ENCODE measurements at places on chromosomes 3 and 15.

DNA sequence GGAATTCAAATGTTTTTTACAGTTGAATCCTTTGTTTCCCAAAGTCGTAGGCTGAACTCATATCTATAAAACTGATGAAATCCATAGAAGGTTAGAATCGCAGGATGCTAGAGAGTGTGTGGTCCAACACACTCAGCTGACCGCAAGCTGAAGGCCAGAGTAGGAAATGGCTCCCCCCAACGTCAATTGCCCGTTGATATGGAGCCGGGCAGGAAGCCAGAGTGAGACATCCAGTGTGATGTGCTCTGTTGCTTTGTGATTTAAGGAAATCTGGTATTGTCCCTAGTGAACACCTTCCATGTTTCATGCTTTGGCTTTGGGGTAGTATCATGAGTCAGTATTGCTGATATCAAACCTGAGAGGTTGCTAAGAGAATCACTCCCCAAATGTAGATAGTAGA lies 5.8 kb upstream of the MEX3B start:
- DNase-seq: no peak

DNA sequence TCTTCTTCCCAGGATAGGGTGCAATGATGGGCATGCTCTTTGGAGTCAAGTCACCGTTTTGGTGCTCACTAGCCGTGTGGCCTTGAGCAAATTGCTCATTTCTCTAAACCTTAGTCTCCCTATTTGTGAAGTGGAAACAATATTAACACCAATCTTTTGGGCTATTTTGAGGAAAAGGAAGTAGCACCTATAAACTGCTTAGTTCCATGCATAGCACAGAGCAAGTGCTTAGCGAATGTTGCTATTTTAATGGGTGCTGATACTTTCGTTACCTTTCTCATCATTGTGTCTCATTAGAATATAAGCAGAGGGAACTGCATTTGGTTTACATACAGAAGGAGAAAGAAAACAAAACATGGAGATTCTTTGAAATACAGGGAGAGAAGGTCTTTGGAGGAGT lies 66.1 kb downstream of the BOC start:
- no peak for DNase-seq

- DNase-seq: no peak
Observed at GRCh38 chr3:114697401-114697800, 403.6 kb downstream of the TIGIT start.

DNA sequence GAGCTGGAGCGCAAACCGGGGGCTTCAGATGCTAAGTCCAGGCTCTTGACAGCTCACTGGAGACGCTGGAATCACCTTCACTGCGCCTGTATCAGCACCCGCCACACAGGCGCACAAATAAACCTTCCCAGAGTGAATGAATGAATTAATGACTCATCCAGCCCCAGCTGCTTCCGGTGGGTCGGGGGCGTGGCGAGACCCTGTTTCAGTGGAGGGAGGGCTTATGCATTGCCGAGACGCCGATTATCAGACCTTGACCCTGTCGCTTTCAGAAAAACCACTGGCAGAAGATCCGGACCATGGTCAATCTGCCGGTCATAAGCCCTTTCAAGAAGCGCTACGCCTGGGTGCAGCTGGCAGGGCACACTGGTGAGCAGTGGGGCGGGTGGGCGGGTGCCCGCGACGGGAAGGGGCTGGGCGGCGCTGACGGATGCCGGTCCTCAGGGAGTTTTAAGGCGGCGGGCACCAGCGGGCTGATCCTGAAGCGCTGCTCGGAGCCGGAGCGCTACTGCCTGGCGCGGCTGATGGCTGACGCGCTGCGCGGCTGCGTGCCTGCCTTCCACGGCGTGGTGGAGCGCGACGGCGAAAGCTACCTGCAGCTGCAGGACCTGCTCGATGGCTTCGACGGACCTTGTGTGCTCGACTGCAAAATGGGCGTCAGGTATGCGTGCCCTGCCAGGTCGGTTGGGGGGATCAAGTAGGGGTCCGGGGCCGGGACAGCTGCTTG lies 7.7 kb downstream of the ITPKA start:
- no peak for DNase-seq

GRCh38 chr3:99119385-99119784 lies 217.9 kb upstream of the DCBLD2 start:
- DNase-seq: no peak

- no peak for DNase-seq
Observed at GRCh38 chr3:18062657-18063025, 320.2 kb upstream of the TBC1D5 start.

GRCh38 chr15:67768313-67768977 lies 56.9 kb upstream of the SKOR1 start:
- DNase-seq: no peak

DNA sequence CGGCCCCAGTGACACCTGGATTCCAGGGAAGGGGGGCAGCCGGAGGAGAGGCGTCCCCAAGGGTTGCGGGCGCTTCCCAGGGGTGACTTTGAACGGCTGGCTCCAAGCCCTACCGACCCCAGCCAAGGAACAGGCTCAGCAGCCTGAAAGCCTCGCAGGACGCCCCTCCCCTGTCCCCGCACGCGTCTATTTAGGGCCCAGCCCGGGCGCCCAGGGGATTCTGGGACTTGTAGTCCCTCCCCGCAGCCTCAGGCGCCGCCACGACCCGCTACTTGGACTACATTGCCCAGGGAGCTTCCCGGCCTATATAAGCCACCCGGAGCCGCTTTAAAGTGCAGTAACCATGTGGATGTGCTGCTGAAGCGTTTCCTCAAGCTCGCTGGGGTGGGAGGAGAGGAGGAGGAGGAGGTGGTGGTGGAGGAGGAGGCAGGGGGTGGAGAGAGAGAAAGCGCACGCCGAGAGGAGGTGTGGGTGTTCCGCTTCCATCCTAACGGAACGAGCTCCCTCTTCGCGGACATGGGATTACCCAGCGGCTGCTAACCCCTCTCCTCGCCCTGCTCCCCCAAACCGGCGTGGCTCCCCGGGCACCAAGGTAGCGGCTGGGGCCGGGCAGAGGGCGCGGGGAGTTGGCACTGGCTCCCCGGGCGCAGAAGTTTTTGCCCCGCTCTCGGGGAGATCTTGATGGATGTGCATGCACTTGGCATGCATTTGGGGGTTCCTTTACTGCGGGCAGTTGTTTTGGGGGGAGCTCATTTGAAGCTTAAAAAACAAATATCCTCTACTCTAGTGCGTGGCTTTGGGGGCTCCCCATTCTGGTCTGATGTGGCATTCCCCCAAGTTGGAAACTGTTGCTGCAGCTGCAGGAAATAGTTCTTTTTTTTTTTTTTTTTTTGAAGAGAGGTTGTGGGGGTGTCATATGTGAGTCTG lies at the start of gene ITPR1:
Gene ITPR1 (plus strand): TSS at position 335 of the 927 bp plus-strand sequence. CDS start 23,144 bp downstream, outside the sequence.
- peak; percentile 99 for DNase-seq

DNA sequence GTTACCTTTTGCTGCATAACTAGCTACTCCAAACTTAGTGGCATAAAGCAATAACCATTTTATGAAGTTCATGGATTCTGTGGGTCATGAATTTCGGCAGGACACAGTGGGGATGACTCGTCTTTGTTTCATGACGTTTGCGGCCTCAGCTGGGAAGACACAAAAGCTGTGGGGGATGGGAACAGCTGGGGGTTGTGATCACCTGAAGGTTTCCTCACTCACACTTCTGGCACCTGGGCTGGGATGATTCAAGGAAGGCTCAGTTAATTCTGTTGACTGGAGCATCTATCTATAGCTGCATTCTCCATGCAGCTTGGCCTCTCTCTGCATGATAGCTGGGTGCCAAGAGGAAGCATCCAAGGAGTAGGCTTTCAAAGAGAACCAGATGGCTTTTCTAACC lies 332.8 kb downstream of the ULK4 start:
- no peak for DNase-seq

- DNase-seq: peak; percentile 78
Observed at GRCh38 chr15:80059786-80060355, 395 bp downstream of the ZFAND6 start.

DNA sequence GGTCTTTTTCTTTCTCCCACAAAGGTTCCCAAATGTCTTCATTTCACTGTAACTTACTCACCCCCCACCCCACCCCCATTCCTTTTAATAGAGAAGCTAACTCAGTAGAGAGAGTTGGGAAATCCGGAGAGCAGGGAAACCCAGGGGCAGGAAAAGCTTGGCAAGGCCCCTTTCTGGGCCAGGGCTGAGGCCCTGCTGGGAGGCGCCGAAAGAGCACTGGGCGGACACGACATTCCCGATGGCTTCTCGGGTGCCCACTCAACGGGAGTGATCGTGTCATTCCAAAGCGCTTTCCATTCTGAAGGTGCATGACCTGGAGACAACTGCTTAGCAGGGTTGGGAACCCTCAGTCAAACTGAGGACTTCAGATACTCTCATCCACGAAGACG lies 1.6 kb upstream of the DALRD3 start:
- no peak for DNase-seq

DNA sequence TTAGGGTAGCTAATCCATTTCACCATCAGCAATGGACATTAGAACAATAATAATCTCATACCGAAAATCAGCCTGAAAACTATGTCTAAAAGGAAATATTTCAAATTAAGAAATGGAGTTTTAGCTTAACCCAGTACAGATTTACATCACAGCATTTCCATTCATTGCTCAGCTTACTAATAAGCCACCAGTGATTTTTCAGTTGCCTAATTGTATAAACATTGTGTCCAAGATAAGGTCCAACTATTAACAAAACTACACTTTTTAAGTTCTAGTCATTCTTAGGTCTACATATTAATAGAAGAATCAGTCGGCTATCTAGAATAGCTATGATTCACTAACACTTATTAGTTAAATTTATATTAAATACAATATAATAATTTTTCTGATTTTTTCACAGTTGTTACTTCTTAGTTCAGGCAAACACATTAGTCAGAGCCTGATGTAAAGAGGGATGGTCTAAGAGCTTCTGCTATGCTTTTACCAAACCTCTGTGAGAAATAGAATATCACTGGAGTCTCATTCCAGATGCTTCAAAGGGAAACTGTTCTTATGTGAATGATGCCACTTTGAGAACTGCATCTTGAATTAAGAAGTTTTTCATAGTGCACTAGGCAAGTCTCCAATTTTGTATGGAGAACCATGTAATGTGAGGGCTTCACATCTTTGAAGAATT lies 74.1 kb downstream of the CMSS1 start:
- DNase-seq: no peak

- no peak for DNase-seq
Observed at GRCh38 chr15:33941279-33942063, 26.8 kb upstream of the CHRM5 start.

GRCh38 chr3:168977716-168978374 lies 685.7 kb downstream of the MECOM start:
- DNase-seq: no peak

- DNase-seq: no peak
Observed at GRCh38 chr3:36380221-36381031, at the start of gene STAC. TSS of gene STAC (plus strand) at chr3:36380504. CDS start at chr3:36380644, 140 bp downstream.

DNA sequence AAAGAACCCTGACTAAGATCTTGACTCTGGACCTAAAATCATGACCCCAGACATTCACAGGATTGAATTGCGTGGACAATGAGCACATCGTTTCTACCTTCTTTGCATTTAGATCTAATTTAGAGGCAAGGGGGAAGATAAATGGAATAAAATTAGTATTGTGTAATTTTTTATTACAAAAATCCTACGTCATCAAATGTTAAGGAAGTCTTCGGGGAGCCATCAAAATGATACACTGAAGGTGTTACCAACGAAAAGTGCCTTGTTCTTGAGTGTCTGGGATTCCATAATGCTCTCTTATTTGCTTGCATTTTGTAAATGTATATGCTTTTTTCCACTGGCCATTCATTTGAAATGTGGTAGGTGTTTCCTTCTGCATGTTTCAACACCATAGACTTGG lies 52.8 kb upstream of the C3orf49 start:
- DNase-seq: no peak

- DNase-seq: no peak
Observed at GRCh38 chr3:24387000-24387399, 107.7 kb downstream of the THRB start.

DNA sequence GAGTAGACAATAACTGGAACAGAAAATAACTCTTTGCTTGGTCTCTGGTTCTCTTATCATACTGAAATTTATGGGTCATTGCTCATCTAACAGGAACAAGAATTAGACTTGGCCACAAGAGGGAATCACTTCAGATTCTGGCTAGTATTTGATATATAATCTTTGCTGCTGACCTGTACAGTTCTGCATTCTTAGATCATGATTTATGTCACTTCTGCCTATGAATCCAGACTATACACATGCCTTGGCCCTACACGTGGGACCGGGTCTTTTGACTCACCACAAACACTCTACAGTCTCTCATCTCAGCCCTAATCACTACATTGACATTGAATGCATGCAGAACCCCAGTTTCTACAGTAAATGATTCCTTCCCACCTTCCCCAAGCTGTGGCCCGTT lies 162.5 kb upstream of the SOX2 start:
- DNase-seq: no peak

DNA sequence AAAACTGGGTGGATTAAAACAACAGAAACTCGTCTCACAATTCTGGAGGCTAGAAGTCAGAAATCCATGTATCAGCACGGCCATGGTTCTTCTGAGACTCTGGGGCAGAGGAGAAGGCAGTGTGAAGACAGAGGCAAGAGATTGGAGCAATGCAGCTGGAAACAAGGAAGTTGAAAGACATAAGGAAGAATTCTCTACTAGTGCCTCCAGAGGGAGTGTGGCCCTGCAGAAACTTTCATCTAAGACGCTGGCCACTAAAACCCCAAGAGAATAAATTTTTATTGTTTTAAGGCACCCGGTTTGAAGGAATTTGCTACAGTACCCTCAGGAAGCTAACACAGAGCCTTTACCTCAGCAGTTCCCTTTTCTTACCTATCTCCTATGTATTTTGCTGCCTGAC lies 1012.2 kb upstream of the CADM2 start:
- no peak for DNase-seq

- DNase-seq: no peak
Observed at GRCh38 chr15:95922431-95922830, 408.1 kb upstream of the NR2F2 start.

DNA sequence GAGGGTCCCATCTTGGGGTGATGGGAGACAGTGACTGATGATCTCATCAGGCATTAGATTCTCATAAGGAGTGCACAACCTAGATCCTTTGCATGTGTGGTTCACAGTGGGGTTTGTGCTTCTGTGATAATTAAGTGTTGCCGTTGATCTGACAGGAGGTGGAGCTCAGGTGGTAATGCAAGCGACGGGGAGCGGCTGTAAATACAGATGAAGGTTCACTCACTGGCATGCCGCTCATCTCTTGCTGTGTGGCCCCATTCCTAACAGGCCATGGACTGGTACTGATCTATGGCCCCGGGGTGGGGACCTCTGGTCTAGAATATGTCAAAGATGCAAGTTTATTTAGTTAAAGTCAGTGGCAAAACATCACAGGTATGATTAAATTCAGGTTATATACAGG lies 8.7 kb downstream of the MEF2A start:
- no peak for DNase-seq

DNA sequence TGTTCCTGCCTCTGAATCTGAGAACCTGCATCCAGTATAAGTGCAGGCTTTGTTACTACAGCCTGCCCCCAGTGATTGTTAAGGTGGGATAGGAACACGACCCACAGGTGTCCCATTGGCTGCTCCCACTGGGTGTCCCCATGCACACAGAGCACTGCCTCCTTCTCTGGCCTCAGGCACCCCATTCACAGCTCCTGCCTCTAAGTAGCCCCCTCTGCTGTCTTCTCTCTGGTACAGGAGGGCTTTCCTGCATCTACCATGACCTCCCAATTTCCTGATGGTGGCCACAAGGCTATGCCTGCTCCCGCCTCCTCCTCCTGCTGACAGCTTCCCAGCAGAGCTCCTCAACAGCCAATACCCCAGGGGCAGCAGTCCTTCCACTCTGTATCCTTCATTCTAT lies 238.6 kb upstream of the TMC3 start:
- no peak for DNase-seq

- DNase-seq: no peak
Observed at GRCh38 chr3:126852511-126852910, 130.4 kb upstream of the PLXNA1 start.

Measured in stimulated activated CD8-positive, alpha-beta memory T cell treated with anti-CD3 and anti-CD28 coated beads, Interleukin-7, amount 100 ng/mL, for 4 hours (primary cell).